ENCODE measurements at places on chromosomes 6 and 20.

GRCh38 chr6:88890394-88890793 lies 73.0 kb downstream of the RNGTT start:
- DNase-seq: no peak

DNA sequence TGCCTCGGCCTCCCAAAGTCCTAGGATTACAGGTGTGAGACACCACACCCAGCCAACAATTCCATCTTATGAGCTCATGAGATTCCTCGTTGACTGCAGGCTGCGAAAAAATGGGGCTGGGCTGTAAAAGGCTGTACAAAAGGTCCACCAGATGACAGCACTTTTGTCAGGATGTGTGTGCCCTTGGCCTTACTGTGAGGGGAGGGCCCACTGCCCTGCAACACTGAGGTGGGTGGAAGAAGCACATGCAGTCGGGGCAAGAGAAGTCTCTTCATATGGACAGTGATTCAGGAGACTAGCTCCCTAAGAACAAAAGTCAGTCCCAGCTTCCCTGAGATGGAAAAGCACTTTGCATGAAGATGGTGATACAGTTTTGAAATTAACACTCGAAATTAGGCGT lies 50.5 kb downstream of the KCTD20 start:
- no peak for DNase-seq

GRCh38 chr6:167094436-167094819 lies 28.5 kb upstream of the CCR6 start:
- DNase-seq: no peak

DNA sequence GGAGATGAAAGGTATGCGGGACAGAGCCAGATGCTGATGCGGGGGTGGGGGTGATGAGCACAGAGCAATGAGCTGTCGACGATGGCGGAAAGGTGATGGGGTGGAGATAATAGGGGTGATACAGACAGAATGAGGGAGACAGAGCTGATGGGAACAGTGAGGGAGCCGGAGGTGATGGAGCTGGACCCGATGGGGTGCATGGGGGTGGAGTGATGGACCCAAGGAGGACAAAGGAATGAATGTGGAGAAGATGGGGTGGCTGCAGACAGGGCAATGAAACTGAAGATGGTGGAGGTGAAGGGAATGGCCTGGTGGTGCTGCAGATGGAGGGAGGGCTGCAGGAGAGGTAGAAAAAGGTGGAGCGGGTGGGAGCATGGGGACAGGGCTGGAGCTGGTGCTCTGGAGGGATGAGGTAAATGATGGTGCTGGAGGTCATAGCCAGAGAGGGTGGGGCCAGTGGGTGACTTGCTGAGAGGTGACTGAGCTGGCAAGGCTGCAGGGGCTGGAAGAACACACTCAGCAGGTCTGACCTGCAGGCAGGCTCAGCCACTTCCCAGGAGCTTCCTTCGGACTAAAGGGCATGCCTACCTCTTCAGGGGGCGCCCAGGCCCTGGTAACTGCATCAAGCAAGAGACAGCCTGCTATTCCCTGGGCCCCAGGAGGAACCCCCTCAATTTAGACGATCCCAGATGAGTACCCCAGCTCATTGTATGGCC lies 6.0 kb upstream of the FOXS1 start:
- no peak for DNase-seq

GRCh38 chr6:107491138-107491609 lies 1.3 kb downstream of the SOBP start:
- DNase-seq: peak; percentile 41

DNA sequence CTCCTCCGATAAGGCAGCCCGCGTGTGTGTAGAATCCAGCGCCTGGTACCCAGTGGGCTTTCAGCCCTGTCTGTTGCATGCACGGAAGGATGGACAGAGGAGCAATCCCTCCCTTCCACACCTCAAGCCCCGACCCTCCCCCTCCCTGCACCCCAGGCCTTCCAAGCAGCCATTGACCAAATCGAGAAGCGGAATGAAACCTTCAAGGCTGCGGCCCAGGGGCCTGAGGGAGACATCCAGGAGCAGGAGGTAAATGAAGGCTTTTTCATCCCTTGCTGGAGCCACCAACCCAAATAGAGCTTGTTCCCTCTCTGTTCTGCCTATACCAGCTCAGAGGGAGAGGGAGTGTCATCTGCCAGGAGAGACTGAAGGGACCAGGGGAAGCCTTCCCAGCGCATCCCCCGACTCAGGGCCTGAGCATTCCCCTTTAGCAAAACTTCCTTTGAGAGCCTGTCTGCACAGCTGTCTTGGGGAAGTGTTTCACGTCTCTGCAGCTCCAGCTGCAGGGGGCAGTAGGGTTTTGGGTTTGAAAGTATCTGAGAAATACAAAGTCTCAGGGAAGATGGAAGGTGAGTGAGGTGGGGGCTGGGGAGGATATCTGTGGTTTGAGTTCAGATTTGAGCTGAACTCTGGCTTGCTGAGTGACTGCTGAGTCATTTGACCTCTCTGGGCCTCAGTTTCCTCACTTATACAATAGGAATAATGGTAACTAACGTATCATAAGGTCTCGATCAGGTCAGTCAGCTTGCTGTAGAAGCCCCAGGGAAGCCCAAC lies 16.1 kb downstream of the FGD2 start:
- DNase-seq: no peak

Data from left colon (tissue), 2 donors.